ENCODE measurements at places on chromosomes 4 and X. TPM values are rescaled to one million over a fixed set of nuclear protein-coding genes. Genes with fewer than 3 reads are reported as not detected.

SUPT20HL2 gene
- not detected for total RNA-seq

RNF212 gene
- total RNA-seq = 2.7 TPM

CCNA2 gene
- 132 TPM for total RNA-seq

MAP7D2 gene
- total RNA-seq = 0.13 TPM

DNA sequence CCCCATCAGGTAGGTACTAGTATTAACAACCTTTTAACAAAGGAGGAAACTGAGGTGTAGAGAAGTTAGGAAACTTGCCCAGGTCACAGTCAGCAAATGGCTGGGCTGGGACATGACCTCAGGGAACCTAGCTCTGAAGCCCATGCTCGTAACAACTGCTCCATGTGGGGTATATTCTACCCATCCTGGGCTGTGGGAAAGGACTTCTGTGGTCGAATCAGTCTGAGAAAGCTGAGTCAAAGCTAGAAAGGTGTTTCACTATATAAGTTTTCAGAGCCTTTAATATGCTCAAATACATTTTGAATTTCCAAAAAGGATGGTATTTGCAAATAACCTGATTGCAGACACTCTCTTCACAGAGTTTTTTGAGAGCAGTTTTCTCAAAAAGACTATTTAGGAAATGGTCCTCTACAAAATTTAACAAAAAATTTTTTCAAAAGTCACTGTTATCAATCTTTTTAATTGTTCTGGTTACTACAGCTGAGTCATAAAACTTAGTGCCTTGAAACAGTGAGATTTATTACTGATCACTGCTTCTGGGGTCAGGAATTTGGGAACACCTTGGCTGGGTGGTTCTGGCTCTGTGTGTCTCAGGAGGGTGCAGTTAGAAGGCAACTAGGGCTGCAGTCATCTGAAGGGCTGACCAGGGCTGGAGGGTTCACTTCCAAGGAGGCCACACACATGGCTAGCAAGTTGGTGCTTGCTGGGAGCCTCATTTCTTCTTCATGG lies 53.6 kb downstream of the NSG1 start:
- H3K27ac ChIP-seq = no peak overlapping the region
- H3K4me1 ChIP-seq = no peaks in the 10 kb centered on the region
- no peak for DNase-seq
- H3K27me3 ChIP-seq = no peaks in the 10 kb centered on the region
- no peak overlapping the region for H3K4me3 ChIP-seq

DNA sequence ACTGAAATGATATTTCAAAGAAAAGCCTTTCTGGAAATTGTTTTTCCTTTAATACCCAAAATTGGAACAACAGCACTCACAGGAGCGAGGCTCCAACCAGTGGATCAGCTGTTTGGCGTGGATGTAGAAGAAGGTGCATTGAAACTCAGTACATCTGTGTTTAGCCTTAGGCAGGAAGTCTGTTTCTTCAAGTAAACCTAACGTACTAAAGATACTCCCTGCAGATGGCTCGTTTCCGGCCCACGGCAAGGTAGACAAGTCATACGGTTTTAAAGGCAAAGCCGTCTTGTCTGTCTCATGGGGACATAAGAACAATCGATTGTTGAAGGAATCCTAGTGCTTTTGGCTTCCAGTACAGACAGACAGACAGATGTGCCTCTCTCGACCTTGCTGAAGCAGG lies 50.0 kb upstream of the CLCN4 start:
- DNase-seq = peak; percentile 73
- peak overlapping the region; percentile 85 for H3K27ac ChIP-seq
- peaks cover 45% of the 10 kb centered on the region for H3K36me3 ChIP-seq

- no peaks in the 10 kb centered on the region for H3K36me3 ChIP-seq
- no peak overlapping the region for H3K27ac ChIP-seq
- no peak overlapping the region for H3K4me3 ChIP-seq
- no peaks in the 10 kb centered on the region for H3K27me3 ChIP-seq
- H3K4me1 ChIP-seq = peaks cover 17% of the 10 kb centered on the region
These were observed 64.4 kb upstream of the TEX13D start for GRCh38 chrX:124268099-124268498.

- no peak for DNase-seq
- no peaks in the 10 kb centered on the region for H3K27me3 ChIP-seq
- no peak overlapping the region for H3K27ac ChIP-seq
- H3K4me3 ChIP-seq = no peak overlapping the region
These were observed 74.2 kb downstream of the LIMCH1 start for GRCh38 chr4:41611881-41612871.

DNA sequence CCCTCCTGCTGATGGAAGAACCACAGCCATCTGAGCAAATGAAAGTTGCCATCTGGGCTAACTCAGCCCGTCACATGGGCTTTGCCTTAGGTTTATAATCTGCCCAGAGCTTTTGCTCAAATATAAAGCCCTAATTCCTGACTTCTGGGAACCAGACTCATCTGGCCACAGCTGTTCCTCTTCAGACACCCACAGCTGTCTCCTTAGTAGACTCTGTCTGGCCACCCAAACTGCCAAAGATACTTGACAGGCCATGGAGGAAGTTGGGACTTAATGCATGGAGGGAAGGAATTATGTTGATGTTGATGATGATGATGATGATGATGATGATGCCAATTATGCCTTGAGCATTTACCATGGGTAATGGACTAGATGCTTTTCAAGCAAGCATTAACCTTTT lies 8.0 kb downstream of the LGI2 start:
- H3K4me1 ChIP-seq = no peaks in the 10 kb centered on the region
- no peak overlapping the region for H3K27ac ChIP-seq
- H3K4me3 ChIP-seq = no peak overlapping the region
- no peaks in the 10 kb centered on the region for H3K36me3 ChIP-seq

GRCh38 chr4:33437406-33437805 lies 2717.2 kb downstream of the PCDH7 start:
- no peak overlapping the region for H3K4me3 ChIP-seq
- H3K36me3 ChIP-seq = no peaks in the 10 kb centered on the region
- no peak for DNase-seq
- H3K4me1 ChIP-seq = no peaks in the 10 kb centered on the region
- no peak overlapping the region for H3K27ac ChIP-seq

DNA sequence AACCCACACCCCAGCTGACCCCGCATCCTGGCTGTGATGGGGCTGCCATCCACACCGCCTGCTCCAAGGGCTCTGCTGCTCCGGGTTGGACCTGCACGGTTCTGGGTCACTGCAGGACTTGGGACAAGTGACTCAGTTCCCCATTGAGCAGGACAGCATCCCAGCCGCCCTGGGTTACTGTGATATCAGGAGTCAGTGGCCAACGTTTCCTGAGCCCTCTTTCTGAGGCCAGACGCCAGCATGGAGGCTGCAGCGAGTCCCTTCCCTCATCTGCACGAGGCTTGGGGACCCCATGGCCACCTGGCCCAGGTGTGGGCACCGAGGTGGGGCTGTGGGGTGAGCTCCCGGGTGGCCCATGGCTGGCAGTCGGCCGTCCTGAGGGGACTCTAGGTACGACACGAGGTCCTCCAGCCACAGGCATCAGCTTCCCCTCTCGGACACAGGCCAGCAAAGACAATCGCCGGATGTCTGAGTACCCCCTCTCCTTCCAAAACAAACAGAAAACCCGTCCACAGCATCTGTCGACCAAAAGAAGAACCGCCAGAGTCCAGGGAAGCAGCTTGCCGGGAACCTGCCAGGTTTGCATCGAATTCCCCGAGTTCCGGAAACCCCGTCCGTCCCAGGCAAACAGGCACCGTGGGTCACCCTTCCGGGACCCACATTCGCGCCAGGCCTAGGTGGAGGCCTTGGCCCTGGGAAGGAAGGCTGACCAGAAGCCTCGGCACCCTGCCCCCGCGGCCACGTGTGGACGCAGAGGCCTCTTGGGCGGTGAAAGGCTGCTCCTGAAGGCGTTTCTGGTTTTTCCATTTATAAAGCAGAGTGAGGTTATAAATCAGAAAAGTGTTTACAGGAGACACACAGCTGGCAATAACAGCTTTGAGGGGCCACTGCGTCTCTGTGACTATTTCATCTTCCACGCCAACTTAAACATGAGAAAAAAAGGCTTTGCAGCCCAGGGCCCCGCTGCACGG lies 136.0 kb downstream of the FAM53A start:
- no peak overlapping the region for H3K27ac ChIP-seq
- H3K36me3 ChIP-seq = no peaks in the 10 kb centered on the region

DNA sequence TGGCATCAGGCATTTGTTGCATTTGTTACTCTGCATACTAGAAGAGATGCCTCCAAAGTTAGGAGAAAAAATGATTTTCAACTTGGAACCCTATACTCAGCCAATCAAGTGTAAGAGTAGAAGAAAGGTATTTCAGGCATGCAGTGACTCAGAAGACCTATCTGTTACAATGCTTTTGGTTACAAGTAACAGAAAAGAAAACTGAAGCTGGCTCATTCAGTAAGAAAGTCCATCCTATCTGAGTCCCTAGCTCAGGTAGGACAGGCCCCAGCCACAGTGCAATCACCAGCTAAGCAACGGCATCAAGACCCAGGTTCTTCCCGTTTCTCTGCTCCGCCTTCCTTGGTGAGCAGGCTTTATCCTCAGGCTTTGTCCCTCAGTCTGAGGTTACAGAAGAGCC lies 23.3 kb downstream of the MECP2 start:
- no peak for DNase-seq
- no peaks in the 10 kb centered on the region for H3K27me3 ChIP-seq
- peaks cover 29% of the 10 kb centered on the region for H3K36me3 ChIP-seq
- peaks cover 2% of the 10 kb centered on the region for H3K4me1 ChIP-seq

- no peak overlapping the region for H3K4me3 ChIP-seq
- H3K27me3 ChIP-seq = peaks cover 2% of the 10 kb centered on the region
- H3K27ac ChIP-seq = no peak overlapping the region
- H3K36me3 ChIP-seq = peaks cover 7% of the 10 kb centered on the region
- peaks cover 9% of the 10 kb centered on the region for H3K4me1 ChIP-seq
These were observed 76.5 kb upstream of the PLAC8 start for GRCh38 chr4:83191026-83191425.

DNA sequence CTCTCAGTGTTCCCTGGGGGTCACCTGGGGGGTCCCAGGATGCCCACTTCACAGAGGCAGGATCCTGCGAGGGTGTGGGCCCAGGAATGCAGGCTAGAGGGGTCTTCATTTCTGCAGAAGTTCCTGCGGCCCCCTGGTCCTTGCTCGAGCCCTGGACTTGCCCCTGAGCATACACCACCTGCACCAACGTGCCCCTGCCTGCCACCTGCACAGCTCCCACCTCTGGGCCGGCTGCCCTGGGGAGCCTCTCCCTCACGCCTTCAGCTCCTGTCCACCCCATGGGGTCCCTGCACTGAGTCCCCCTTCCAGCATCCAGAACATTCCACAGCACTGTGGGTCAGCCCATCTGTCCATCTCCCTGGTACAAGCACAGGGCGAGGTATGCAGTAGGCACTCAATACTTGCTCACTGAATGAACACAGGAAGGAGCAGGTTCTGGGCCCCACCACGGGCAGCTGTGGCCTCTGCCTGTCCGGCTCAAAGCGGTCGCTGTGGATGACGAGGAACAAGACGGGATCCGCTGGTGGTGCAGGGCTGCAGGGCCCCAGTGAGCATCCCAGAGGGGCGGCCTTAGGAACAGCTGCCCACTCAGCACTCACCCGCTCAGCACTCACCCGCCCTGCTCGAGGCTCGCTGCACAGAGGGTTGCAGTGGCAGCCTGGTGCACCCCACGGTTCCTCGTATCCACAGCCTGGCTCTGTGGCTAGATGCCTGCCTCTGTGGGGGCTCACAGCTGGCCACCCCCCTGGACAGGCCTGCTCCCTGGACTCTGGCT lies 70.5 kb upstream of the MXD4 start:
- H3K27me3 ChIP-seq = no peaks in the 10 kb centered on the region
- no peak overlapping the region for H3K27ac ChIP-seq
- H3K4me3 ChIP-seq = no peak overlapping the region

- DNase-seq = no peak
- H3K27ac ChIP-seq = no peak overlapping the region
- no peak overlapping the region for H3K4me3 ChIP-seq
These were observed 25.8 kb downstream of the OTUD6A start for GRCh38 chrX:70087857-70088630.

GRCh38 chrX:85213792-85214530 lies 29.6 kb downstream of the SATL1 start:
- H3K36me3 ChIP-seq = no peaks in the 10 kb centered on the region
- no peak for DNase-seq
- no peak overlapping the region for H3K4me3 ChIP-seq
- no peaks in the 10 kb centered on the region for H3K4me1 ChIP-seq
- H3K27ac ChIP-seq = no peak overlapping the region

DNA sequence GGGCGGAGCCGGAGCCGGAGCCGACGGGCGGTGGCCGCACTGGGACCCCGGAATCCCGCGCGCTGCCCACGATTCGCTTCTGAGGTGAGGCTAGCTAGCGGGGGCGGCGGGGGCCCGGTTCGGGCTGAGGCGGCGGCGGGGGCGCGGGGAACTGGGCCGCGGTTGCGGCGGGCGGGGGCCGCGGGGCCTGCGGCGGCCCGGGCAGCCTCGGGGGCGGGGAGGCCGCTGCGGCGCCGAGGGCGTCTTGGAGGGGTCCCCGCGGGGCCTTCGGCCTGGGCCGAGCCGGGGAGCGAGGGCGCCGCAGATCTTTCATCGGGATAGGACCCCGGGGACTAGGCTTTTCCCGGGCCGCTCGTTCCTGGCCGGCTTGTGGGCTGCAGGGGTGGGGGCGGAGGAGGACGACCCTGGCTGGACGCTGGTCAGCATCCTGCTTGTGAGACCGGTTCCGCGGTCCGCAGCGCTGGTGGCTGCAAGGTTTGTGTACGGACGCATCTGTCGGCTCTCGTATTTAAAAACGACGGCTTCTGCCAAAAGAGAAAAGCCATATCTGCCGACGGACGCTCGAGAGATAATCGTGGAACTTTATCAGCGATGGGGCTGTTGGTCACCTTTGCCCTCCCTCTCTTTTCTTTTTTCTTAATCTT lies 419 bp downstream of the ADD1 start:
- H3K4me1 ChIP-seq = peaks cover 42% of the 10 kb centered on the region
- peaks cover 43% of the 10 kb centered on the region for H3K36me3 ChIP-seq
- H3K27ac ChIP-seq = peak overlapping the region; percentile 91
- no peaks in the 10 kb centered on the region for H3K27me3 ChIP-seq

DNA sequence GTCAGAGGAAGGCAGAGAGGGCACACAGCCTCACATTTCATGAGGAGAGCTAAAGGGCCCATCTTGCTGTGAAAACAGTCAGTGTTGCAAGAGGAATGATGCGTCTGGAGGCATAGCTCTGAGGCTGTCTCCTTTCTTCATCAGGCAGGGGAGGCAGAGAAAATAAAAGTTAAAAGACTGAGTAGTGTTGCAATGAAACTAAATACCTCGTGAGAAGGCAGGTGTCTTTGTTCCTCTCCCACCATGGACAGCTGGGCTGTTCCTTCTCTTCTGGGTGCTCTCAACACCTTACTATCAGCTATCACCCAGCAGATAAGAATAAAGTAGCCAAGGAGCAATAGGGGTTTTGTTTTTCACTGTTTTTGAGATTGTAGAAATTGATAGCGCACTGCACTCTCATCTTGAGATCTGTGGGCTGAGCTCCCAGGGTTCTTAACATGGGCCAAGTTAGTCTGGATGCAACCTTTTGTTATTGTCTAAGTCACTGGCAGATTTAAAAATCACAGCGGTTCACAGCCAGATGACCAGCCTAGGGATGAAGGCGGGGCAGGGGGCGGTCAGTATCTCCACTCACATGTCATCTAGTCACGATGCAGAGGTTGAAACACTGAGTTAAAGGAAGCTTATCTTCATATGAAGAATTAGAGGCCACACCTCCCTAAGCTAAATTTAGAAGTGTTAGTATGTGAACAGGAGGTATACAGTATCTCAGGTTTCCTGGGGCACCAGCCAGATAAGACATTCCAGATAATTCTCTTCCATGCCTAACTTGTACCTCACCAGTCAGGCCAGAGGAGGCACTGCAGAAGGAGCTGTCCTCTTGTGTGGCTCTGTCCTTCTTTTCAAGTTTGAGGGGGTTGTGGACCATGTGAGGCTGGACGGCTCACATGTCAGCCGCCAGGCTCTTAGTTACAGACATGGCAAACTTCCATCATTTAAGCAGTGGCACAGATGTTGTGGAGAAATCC lies 36.9 kb downstream of the PARM1 start:
- H3K36me3 ChIP-seq = no peaks in the 10 kb centered on the region
- H3K4me3 ChIP-seq = no peak overlapping the region
- DNase-seq = no peak
- no peaks in the 10 kb centered on the region for H3K27me3 ChIP-seq
- H3K4me1 ChIP-seq = no peaks in the 10 kb centered on the region

Data from activated CD8-positive, alpha-beta T cell treated with anti-CD3 and anti-CD28 coated beads, Interleukin-2, amount 10 ng/mL, durations not matched to agents 7 days and 5 days (primary cell).